Stimulated activated CD8-positive, alpha-beta memory T cell treated with anti-CD3 and anti-CD28 coated beads, Interleukin-4, amount 100 ng/mL, for 4 hours (primary cell): ENCODE measurements at places on chromosomes 5 and 9.

- DNase-seq: no peak
Observed at GRCh38 chr9:130972957-130973685, 34.1 kb upstream of the FIBCD1 start.

DNA sequence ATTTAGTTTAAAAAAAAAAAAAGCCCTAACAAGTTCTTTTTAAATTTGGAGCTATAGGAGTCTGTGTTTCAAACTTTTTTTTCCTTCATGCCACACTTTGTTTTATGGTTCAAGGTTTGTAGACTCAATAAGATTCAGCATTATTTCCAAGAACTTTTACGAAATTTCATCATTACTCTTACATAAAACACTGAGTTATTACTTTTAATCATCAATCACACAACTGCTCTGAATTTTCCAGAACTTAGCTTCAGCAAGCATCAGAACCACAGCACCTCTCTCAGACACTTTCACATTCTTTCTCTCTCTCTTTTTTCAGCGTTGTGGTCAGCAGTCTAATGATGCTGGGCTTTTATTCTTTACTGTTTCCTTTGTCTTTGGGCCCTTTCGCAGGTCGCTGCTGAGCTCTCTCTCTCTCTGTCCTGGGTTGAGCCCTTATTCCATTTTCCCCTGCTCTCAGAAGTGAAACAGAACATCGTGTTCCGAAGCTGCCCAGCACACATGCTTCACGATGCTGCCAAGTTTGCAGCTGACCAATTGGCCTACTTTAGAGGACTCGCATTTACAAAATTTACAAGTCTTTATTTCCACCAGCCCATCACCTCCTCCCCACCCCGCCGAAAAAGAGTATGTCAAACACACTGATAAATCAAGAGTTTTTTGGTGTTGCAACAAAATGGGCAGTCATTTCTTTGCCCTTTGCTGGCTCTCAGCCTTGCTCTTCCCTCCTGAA is 44.6 kb upstream of the PIK3R1 start:
- DNase-seq: no peak

DNA sequence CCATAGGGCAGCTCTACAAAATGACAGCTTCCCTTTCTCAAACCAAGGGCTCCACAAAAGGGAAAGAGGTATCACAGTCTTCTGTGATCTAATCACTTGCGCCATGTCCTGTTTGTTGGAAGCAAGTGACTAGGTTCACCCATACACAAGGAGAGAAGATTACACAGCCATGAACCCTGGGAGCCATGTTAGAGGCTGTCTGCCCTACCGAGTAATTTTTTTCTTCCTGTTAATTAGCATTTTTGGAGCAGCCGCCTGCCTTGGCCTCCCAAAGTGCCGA is 33.2 kb upstream of the GOLPH3 start:
- DNase-seq: no peak

GRCh38 chr5:159552751-159553150 is 222.5 kb upstream of the IL12B start:
- DNase-seq: no peak

- DNase-seq: no peak
Observed at GRCh38 chr9:107667231-107668070, 177.9 kb upstream of the KLF4 start.

DNA sequence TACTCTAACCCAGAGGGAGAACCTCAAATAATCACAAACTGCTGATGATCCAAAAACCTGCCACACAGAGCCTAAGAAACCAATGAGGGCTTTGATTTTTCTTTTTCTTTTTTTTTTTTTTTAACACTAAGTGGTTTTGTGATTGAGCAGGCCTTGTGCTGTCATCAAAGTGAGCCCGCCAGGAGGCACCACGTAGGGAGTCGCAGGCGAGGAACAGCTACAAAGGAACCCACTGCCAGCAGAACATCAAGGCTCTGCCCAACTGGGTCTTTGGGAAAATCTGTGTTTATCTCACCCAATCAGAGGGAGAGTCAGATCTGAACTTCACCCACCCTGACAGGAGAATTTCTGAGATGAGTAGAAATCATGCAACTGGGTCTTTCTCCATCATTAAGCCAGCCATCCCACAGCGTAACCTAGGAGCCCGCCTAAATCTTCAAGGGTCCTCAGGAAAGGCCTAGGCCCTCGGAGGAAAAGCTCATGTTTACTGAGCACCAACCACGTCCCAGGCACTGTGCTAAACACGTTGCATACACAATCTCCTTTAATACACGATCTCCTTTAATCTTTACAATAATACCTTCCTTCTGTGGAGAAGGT is 126.9 kb upstream of the FSTL4 start:
- DNase-seq: no peak
